Jurkat, Clone E6-1 (cell line): ENCODE measurements at places on chromosomes 7 and 10.

DNA sequence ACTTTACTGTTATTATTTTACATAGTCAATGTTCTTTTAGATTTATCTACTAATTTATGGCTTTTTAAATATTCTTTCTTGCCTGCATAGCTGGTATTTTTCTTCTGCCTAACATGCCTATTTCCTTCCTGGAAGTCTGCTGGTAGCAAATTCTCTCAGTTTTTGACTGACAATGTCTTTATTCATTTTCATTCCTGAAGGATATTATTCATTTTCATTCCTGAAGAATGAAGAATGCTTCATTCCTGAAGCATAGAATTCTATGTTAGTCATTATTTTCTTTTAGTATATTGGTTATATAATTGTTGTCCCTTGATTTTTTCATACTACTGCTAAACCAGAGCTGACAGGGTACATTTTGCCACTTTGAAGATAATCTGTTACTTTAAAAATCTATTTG is 41.8 kb downstream of the TMEM168 start:
- no peak for DNase-seq

DNA sequence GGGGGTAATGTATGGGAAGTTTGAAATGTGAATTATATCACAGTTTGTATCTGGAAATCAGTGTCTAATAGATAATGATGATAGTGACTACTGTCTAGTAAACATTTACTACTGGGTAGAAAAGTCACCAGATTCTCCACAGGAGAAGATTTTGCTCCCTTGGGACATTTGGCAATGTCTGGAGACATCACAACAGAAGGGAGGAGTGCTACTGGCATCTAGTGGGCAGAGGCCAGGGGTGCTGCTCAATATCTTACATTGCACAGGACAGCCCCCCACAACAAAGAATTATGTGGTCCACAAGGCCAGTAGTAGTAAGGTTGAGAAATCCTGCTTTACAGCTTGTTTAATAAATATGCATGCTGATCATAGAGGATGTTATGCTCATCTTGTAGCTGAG is 92.3 kb upstream of the PRPS1L1 start:
- no peak for DNase-seq

- no peak for DNase-seq
Measured at GRCh38 chr7:49324707-49325106, 400.4 kb downstream of the CDC14C start.

DNA sequence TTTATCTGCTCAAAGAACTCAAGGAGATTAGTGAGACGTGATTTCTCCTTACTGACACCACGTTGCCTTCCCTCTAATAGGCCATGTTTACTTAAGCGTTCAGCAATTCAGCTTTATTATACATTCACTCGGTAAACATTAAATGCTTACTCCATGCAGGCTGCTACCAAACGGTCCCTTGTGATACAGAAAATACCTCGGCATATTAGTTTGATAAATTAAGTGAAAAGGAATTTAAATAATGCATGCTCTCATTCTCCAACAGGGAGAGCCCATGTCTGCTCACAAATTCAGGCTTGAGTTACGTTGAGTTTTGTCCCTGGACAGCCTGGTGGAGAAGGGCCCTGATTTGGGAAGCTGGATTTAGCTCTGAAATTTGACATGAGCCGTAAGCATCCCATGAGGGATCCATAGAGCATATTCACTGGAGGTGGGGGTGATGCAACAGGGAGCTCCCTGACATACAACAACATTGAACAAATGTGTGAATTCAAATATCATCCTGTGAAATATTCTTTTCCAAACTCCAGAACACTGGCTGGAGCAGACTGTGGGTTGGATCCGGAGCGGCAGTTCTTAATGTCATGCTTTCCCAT is 86.3 kb downstream of the TBXAS1 start:
- DNase-seq: no peak

- no peak for DNase-seq
Measured at GRCh38 chr10:120819366-120819765, 31.8 kb upstream of the WDR11 start.

GRCh38 chr7:77482015-77482414 is 55.1 kb upstream of the PTPN12 start:
- no peak for DNase-seq

DNA sequence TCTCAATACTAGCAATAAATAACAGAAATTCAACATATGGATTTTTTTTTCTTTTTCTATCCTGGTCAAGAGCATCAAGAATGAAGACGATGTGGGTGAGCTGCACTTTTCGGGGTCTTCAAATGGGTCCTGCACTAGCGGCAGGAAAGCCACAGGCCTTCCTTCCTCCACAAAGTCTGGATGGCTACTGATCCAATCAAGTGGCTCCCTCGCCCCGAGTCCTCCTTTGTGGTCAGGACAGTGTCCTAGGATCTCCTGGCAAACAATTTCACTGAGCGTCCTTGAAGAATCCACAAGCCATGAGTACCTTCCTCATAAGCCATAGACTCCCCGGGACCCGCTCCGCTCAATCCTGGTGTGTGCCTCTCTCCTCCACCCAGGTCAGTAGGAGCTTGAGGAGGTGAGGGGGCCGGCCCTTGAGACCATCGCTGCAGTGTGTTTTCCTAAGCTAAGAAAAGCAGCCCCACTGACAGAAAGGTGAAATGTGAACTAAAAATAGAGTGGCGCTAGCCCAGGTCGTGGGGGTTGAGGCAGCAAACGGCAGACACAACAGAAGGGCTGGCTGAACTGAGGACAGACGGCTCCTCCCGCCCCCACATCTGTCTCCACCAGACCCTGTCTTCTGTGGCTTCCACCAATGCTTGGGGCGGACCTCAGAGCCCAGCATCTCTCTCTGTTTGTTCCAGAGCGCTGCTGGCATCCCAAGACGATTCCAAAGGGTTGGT is 202.3 kb downstream of the HERPUD2 start:
- DNase-seq: no peak

DNA sequence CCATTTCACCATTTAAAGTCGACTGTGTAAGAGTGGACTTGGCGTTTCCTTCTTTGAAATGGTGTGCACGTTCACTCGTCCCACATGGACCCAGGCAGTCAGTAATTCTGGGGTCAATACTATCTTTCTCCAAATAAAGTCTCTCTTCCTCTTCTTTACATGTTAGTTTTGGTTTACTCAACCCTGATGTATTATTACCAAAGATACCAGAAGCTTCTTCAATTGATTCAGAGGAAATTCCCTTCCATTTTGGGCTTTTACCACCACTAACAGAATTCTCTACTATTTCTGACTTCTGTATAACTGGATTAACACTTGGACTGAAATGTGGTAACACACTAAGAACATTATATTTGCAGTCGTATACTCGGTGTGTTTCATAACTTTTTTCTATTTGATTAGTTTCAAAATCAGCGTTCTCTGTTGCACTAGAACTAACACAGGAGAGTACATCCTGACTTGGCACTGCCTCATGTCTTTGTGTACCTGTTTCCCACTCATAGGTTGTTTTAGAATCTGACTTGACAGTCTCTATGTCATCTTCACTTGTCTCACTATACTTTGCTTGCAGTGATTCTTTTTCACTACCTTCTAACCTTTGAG is 60.8 kb downstream of the LARP4B start:
- no peak for DNase-seq

GRCh38 chr7:74599244-74599643 is 58.3 kb upstream of the GTF2I start:
- peak; percentile 40 for DNase-seq

- peak; percentile 53 for DNase-seq
Measured at GRCh38 chr7:95916573-95917297, 144.4 kb downstream of the DYNC1I1 start.

DNA sequence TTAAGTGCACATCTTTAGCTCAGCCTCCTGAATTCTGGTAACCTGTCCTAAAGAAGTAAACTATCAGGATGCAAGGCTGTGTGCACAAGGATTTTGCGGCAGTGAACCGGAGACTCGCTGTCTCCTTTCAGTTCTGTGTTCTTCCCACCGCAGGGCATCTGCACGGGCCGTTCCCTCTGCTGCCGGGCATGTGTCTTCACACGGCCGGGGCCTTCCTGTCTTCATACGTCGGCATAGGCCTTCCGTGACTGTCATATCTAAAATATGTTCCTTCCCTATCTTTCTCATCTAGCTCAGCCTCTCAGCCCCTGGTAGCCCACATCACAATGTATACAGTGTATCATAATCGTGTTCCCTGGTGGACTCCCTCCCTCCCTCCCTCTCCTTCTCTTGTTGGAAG is 16.4 kb downstream of the PALD1 start:
- DNase-seq: no peak

GRCh38 chr7:27208998-27209397 is 9.1 kb upstream of the HOXA13 start:
- DNase-seq: no peak

- no peak for DNase-seq
Measured at GRCh38 chr10:114458955-114459354, 54.7 kb upstream of the AFAP1L2 start.

GRCh38 chr10:133292919-133293809 is 15.5 kb downstream of the TUBGCP2 start:
- DNase-seq: no peak

GRCh38 chr10:35821339-35821911 is 179.3 kb upstream of the FZD8 start:
- no peak for DNase-seq

DNA sequence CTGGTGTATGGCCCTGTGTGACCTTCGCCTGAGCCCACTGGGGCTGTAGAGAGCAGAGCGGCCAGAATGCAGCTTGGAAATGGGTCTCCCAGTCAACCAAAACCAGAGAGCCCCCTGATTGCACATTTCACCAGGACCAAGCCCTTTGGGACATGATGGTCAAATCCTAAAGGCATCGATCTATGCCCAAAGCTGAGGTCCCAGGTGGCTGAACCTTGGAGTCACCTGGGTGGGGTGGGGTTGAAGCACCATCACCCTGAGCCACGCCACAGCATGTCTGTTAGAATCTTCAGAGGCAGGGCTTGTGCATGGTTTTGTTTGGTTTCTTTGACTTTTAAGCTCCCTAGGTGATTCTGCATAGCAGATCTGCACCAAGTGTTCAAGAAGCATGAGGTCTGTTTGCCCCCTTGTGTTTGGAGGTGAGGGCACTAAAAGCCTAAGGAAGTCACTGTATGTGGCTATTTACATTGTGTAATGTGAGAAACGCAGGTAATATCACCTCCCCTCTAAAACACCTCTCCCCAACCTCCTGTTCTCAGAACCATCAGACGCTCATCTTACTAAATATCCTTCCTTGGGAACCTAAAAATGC is 9.6 kb downstream of the PKD1L1 start:
- DNase-seq: no peak

DNA sequence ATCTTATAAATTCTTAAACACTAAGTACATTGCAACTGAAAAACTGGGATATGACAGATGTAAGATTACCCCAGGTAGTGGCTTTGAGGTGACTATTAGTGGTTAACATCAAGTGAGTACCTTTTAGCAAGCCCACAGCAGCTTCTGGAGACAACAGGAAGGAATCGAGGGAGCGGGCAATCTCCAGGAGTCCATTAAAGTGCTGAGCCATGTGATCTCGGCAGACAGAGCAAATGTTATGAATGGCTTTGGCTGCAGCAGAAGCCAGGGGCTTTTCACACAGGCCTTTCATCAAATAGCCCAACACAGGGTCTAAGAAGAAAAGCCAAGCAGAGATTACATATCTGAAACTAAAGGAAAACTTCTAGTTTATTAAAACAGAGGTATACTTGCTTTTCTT is 48.9 kb downstream of the IRF5 start:
- no peak for DNase-seq

DNA sequence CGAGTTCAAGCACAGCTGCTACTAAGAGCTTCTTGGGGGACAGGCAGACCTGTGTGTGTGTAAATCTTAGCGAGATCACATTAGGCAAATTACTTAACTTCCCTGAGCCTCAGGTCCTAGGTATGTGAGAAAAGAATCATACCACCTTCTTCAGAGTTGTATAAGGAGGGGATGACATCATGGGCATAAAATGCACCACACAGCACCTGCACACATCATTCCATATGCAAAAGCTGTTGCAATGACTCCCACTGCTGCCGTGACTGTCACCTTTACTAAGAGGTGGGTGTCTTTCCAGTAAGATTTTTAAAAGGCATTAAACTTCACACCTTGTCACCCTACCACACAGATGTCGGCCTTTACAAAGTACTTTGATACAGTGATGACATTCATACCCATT is 146.0 kb downstream of the FANK1 start:
- no peak for DNase-seq

DNA sequence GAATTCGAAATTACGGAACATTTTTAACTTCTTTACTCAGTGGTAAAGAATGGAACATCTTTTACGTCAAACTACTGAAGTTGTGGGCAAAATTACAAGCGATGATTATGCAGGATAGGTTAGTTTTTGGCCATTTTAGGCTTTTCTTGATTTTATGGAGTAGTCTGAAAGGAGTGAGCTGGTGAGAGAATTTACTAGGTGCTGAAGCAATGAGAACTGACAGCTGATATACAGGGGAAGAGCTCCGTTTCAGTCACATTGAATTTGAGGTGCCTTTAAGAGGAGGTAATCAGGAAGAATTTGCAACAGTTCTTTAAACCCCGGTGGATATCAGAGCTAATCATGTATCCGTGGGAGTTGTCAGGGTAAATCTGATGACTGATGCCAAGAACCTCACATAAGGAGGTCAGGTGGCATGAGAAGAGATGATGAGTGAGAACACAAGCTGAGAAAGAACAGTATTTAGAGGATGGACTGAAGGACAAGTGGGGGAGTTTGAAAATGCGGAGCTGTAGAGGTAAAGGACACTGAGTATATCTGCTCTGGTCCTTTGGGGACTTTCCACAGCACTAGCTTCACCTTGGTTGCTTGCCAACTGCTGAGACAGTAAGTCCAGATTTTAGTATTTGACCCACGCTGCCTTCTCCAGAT is 104.3 kb downstream of the AHR start:
- no peak for DNase-seq

GRCh38 chr7:90857603-90858002 is 261.5 kb downstream of the CDK14 start:
- no peak for DNase-seq

GRCh38 chr7:130611218-130611617 is 57.3 kb downstream of the COPG2 start:
- DNase-seq: no peak

DNA sequence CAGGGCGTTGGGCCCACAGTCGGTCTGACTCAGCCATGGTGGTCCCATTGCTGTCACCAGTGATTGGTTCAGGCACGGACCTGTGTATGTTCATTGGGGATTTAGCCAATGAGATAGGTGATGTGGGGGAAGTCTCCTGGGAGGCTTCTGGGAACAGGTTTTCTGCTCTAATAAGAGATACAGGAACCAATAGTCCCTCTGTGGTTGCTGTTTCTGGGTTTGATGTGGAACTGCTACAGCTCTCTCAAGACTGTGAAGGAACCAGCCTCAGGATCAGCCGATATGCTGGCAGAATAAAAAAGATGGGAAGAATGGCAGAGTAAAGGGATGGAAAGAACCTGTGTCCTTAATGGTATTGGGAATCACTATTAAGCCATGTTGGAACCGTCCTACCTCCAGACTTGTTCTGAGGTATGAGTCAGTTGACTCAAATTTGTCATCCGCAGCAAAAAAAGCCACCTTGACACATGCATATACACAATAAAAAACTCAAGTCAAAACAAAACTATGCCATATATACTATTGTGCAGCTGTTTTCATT is 70.6 kb downstream of the MCMBP start:
- DNase-seq: no peak

GRCh38 chr10:114681542-114681941 is 23.5 kb upstream of the ABLIM1 start:
- no peak for DNase-seq
